ENCODE measurements at places on chromosomes 4 and X.

DNA sequence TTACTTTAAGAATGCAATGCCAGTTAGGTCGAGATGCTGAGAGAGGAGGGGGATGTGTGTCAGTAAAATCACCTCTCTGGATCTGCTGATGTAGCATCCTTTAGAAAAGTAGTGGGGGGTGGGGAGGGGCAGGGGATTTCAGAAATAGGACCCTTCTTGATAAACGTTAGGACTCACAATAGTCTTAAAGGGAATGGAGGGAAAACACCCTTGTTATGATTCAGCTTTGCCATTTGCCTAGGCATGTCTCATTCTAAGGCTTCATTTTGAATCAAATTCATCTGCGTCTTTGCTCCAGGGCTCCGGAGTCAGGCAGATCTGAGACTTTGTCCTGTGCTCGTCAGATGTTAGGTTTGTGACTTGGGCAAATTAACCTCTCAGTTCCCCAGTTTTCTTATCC, 879 bp downstream of the SH2D1A start:
- H3K27me3 ChIP-seq = no peaks in the 10 kb centered on the region
- H3K4me1 ChIP-seq = peaks cover 35% of the 10 kb centered on the region
- peak overlapping the region; percentile 98 for H3K27ac ChIP-seq
- DNase-seq = peak; percentile 65

GRCh38 chr4:98577956-98578355, 80.5 kb downstream of the TSPAN5 start:
- no peak overlapping the region for H3K27ac ChIP-seq
- peaks cover 49% of the 10 kb centered on the region for H3K4me1 ChIP-seq
- no peaks in the 10 kb centered on the region for H3K27me3 ChIP-seq
- no peak overlapping the region for H3K4me3 ChIP-seq

DNA sequence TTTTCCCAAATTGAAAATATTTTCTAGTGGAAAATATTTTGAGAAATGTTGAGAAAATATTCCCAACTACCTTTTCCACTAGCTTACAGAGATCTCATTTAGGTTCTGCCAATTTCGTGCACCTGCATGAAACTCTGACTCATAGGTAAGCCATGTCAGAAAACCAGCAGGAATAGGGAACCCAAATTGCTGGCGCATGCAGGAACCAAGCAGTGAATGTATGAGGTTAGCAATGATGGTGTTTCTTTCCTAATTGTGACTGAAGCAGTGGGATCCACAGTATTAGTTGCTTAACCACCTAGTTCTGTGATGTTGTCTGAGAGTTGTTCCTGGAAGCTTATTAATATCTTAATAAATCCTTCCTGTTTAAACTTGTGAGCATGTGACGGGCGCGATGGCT, 381.0 kb upstream of the TRAM1L1 start:
- H3K36me3 ChIP-seq = no peaks in the 10 kb centered on the region
- no peaks in the 10 kb centered on the region for H3K27me3 ChIP-seq
- DNase-seq = no peak
- H3K4me1 ChIP-seq = no peaks in the 10 kb centered on the region
- no peak overlapping the region for H3K4me3 ChIP-seq

DNA sequence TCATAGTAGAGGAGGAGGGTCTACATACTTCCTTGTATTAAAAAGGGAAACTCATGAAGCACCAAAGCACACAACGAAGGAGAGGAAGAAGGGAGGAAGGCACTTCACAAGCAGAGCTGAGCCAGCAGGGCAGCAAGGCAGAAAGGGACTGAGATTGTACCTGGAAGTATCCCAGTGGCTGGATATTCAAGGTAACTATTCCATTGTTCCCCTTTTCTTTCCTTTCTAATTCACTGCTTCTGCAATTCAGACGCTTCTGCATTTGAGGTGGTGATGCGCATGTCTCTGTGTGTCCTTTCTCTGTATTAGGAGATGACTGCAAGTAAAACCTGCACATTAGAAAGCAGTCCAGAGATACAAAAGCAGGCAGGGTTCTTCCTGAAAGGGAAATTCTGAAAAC, 54.9 kb downstream of the UBQLN2 start:
- no peak overlapping the region for H3K27ac ChIP-seq
- no peaks in the 10 kb centered on the region for H3K4me1 ChIP-seq
- H3K4me3 ChIP-seq = no peak overlapping the region
- no peak for DNase-seq

DNA sequence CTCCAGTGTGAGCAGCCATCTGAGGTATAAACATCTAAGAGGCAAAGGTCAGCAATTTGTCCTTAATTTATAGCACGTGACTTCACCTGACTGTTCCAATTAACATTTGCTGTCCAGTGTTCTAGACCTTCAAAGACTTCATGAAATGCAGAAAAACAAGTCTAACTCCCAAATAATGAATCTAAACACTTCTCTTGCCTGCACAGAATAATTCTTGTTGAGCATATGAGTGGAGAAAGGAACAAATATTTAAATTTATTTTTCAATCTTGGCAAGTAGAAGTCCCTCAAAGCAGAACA, 12.0 kb downstream of the RFC1 start:
- H3K36me3 ChIP-seq = peaks cover 26% of the 10 kb centered on the region
- H3K4me3 ChIP-seq = peak overlapping the region; percentile 60
- peaks cover 75% of the 10 kb centered on the region for H3K4me1 ChIP-seq
- H3K27ac ChIP-seq = peak overlapping the region; percentile 94

GRCh38 chr4:173333658-173334084, 487 bp downstream of the HMGB2 start:
- H3K36me3 ChIP-seq = peaks cover 42% of the 10 kb centered on the region
- H3K27me3 ChIP-seq = peaks cover 4% of the 10 kb centered on the region
- H3K4me3 ChIP-seq = peak overlapping the region; percentile 95
- H3K4me1 ChIP-seq = peaks cover 11% of the 10 kb centered on the region
- H3K27ac ChIP-seq = peak overlapping the region; percentile 100

DNA sequence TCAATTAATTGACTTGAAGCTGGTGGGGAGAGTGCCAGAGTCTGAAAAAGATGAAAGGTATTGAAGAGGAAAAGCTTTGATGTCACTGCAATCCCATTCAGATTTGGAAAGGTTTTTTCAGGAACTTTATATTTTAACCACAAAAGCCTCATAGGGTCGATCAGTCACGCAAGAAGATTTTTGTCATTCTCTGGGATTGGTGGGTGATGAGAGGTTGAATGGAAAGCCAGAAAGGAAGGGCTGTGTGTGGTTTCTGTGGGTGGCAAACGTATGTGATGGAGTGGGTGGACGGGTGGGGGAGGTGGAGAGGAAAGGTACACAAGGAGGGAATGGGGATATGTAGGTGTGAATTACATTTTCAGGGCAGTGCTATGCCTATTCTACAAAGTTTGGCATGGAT, 173.8 kb upstream of the SCML1 start:
- peak; percentile 25 for DNase-seq
- H3K4me3 ChIP-seq = no peak overlapping the region
- H3K27ac ChIP-seq = peak overlapping the region; percentile 30
- H3K36me3 ChIP-seq = no peaks in the 10 kb centered on the region
- H3K4me1 ChIP-seq = peaks cover 17% of the 10 kb centered on the region

DNA sequence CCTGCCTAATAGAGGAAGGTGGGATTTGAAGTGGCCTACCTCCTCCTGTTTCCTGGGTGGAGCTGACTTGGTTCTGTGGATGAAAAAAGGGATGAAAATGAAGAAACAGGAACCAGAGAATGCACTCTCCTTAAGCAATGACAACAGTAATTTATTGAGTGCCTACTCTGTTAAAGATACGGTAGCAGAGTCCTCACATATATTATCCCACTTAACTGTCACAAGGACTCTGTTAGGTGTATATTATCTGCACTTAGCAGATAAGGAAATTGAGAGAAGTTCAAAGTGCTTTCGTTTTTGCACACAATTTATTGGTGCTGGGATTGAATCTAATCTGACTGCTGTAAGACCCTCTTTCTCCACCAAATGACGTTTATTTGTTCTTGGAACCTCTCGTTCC, 301.2 kb downstream of the PACRGL start:
- no peaks in the 10 kb centered on the region for H3K27me3 ChIP-seq
- H3K27ac ChIP-seq = no peak overlapping the region
- no peaks in the 10 kb centered on the region for H3K36me3 ChIP-seq
- H3K4me3 ChIP-seq = no peak overlapping the region
- no peak for DNase-seq

GRCh38 chr4:20301161-20301560, 49.5 kb downstream of the SLIT2 start:
- H3K36me3 ChIP-seq = no peaks in the 10 kb centered on the region
- no peaks in the 10 kb centered on the region for H3K27me3 ChIP-seq
- no peak for DNase-seq
- H3K4me3 ChIP-seq = no peak overlapping the region
- no peaks in the 10 kb centered on the region for H3K4me1 ChIP-seq

DNA sequence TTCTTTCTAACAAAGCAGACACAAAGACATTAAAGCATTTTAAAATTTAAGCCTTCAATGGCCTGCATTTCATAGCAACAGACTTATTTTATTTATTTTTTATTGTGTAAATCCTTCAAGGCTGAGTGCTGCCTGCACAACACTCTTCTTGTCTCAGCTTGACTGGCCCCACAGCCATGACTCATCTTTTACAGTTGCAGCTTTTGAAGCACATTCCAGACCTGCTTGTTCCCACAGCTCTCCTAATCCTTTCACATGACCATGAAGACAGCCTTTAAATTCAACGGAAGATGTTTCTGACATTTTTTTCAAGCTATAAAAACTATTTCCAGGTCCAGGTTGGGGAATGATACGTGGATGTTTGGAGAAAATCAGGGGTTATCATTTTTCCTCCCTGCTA, 276.9 kb upstream of the TACR3 start:
- H3K36me3 ChIP-seq = no peaks in the 10 kb centered on the region
- H3K27me3 ChIP-seq = no peaks in the 10 kb centered on the region
- DNase-seq = no peak
- no peak overlapping the region for H3K4me3 ChIP-seq
- no peak overlapping the region for H3K27ac ChIP-seq

DNA sequence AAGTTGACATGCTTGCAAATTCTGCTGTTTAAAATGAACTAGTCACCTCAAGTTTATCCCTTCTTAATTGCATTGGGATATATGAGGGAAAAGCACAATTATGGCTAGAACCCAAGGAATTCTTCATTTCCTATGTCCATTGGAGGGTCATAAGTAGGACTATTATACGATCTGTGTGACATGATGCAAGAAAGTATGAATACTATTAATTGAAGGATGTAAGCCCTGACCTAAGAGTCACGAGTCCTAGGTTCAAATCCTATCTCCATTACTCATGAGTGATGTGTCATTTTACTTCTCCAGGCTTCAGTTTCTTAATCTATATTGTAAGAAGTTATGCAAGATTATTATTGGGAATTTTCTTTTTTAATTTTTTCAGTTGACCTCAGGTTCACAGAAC, 542.9 kb upstream of the GRIA3 start:
- no peaks in the 10 kb centered on the region for H3K4me1 ChIP-seq
- DNase-seq = no peak
- H3K36me3 ChIP-seq = no peaks in the 10 kb centered on the region
- H3K4me3 ChIP-seq = no peak overlapping the region

DNA sequence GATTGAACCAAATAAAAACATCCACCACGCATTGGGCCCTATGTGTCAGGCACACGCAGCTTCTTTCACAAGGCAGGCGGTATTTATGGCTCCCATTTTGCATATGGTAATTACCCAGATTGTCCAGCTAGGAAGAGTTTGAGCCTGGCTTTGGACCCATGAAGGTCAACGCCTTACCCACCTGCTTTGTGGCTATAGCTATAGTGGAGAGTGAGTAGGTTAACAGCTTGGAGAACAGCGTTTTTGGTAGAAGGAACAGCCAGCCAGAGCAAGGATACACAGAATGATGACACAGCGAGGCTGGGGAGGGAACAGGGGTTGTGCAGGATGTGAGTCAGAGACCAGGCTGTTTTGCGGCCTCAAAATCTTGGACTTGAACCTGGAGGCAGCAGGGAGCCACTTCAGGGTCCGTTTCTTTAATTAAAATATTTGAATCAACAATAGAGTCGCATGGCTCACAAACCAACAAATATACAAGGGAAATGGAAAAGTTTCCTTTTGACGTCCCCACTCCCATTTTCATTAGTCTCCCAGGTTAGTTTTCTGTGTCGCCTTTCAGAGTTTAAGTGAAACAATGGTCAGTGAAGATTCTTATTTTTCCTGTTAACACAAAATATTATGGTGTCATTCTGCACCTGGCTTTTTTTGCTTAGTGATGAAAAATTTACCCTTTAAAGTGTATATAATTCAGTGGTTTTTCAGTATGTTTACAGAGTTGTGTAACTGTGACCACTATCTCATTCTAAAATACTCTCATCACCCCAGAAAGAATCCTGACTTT, 118.2 kb upstream of the STX18 start:
- H3K27me3 ChIP-seq = no peaks in the 10 kb centered on the region
- H3K36me3 ChIP-seq = peaks cover 2% of the 10 kb centered on the region
- no peaks in the 10 kb centered on the region for H3K4me1 ChIP-seq
- H3K27ac ChIP-seq = no peak overlapping the region
- H3K4me3 ChIP-seq = no peak overlapping the region

- H3K27ac ChIP-seq = peak within 1 kb of the TSS; percentile 38
- peak; percentile 83 for DNase-seq
- H3K4me3 ChIP-seq = peak within 1 kb of the TSS; percentile 87
Observed at GRCh38 chrX:149631234-149632165, at the start of gene TMEM185A. TMEM185A (minus strand) TSS chrX:149631792; CDS start chrX:149631580, 212 bp downstream.

- H3K36me3 ChIP-seq = no peaks in the 10 kb centered on the region
- no peaks in the 10 kb centered on the region for H3K4me1 ChIP-seq
- no peak for DNase-seq
- no peak overlapping the region for H3K27ac ChIP-seq
- H3K27me3 ChIP-seq = peaks cover 3% of the 10 kb centered on the region
- no peak overlapping the region for H3K4me3 ChIP-seq
Observed at GRCh38 chr4:15341733-15342300, 86.0 kb upstream of the C1QTNF7 start.

DNA sequence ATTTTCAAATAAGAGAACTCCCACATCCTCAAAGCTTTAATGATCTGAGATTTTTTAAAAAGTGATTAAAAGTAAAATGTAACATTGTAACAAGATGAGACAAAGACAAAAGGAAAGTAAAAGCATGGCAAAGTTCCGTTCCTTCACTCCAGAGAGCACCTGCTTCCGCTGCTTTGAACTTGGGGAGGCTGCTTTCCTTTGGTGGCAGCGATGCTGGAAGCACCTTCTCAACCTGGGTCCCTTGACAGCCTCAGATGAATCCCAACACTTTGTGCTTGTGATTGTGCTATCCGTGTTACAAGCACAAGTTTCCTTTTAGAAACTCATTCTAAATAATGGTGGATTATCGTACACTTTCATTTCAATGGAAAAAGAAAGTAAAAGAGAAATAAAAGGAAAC, 59.7 kb downstream of the HADH start:
- DNase-seq = peak; percentile 58
- H3K4me3 ChIP-seq = peak overlapping the region; percentile 80
- peaks cover 47% of the 10 kb centered on the region for H3K36me3 ChIP-seq
- H3K27ac ChIP-seq = peak overlapping the region; percentile 96
- no peaks in the 10 kb centered on the region for H3K27me3 ChIP-seq

DNA sequence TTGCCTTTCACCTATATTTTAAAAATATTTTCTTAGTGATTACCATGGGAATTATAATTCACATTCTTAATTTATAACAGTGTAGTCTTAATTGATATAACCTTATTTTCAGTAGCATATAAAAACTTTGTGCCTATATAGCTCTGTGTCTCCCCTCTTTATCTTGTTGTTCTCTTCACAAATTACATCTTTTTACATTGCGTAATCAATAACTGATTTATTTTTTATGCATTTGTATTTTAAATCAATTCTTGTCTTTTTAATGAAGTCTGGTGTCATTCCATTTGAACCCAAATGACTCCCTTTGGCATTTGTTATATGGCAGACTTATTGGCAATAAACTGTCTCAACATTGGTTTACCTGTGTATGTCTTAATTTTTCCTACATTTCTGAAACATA, 137.0 kb downstream of the SH3BGRL start:
- H3K27ac ChIP-seq = no peak overlapping the region
- no peak overlapping the region for H3K4me3 ChIP-seq
- no peak for DNase-seq
